NCI-H526 treated with DMSO at 0.1 percent for 48 hours (cell line): ENCODE measurements at places on chromosomes 2 and 18.

- DNase-seq: no peak
Measured at GRCh38 chr2:230226051-230226551, 565 bp downstream of the SP140 start.

- DNase-seq: no peak
Measured at GRCh38 chr18:74595431-74595830, 2.2 kb upstream of the ZNF407 start.

GRCh38 chr2:224378701-224379097 is 23.2 kb downstream of the FAM124B start:
- no peak for DNase-seq

DNA sequence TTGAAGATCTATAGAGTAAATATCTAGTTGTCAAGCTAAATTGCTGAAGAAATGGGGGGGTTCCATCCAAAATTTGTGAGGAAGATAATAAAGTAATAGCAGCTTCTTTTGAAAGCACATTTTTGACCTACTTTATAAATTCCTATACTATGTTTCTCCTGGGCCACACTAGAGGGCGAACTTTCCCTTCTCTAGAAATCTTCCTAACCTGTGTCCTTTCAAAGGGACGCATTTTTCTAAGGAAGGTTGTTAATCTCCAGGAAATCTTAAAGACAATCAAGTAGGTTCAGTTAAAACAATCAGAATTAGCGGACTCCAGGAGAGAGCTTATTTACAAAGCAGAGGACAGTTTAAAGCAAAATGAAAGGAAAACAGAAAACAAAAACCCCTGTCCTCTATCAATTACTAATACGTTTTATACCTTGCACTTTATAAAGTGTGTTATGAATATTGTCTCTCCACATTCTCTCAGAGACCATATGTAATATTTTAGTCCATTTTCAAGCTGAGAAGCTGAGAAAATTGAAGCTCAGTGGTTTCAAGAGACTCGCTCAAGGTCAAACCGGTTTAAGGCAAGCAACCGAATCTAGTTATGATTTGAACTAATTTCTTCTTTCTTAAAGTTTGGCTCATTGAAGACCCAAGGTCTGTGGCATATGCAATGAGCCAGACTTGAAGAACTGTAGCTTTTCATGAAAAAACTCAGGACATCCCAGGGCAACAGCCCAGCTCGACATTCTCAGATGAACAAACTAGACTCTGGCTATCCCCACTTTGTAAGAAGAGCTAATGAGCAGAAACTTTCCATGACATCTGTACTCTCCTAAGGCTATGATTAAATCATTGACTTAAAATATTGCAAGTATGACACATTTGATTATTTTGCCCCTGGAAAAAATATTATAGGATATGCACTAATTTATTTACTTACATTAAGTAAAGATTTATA is 273.6 kb downstream of the PAX3 start:
- DNase-seq: peak; percentile 11

DNA sequence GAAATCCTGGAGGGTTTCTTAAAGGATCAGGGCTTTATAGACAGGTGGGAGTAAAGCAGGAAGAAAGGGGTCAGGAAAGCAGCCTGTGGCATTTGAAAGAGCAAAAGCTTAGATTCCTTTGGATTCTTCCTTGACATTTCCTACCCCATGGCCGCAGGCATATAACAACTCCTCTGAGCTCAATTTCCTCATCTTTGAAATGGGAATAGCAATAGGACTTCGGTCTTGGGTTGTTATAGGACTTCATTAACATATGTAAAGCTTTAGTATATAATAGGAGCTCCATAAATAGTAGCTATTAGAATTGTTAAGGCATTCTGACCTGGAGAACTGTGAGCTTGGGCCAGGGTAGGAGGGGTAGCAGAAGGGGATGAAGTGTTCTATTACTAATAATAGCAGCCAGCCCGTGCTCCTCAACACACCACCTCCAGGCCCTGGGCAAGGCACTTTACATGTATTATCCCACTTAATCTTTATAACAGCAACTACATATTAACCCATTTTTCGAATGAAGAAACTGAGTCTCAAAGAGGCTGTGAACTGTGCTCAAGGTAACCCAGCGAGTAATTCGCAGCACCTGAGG is 10.6 kb downstream of the ZFP36L2 start:
- DNase-seq: no peak

DNA sequence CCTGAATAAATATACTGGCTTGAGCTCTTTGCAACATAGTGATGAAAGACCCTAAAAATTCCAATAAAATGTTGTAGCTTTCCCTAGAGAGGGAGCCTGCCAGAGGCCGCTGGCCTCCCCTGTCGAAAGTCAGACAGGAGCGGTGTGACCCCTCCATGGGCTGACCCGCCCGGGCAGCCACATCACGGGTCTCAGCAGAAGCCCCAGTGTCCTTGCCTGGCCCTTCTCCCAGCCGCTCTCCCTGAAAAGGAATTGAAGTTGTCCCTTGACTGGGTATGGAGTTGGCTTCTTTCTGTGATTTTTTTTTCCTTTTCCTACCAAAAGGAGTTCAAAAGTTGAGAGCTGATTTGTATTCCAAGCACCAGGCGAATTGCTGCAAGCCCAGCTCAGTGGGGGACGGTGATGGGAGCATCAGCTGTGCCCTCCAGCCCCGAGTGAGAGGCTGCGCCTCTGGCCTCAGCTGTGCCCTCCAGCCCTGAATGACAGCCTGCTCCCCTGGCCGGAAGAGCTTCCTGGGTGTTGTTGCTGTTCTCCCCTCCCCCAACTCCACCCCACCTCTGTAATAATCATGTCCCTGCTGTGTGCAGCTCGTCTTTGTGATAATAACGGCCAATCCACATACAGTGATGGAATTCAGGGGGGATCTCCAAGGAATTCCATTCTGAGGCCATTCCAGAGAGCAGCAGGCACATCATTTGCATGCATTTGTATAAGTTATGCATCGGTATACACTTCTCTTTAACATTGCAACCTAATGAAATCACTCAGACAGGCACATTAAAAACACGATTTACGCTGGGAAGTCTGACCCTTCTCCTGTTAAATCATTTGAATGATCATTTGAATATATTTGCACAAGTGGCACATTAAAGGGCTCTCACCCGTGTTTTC is 501.0 kb downstream of the EIPR1 start:
- peak; percentile 99 for DNase-seq

DNA sequence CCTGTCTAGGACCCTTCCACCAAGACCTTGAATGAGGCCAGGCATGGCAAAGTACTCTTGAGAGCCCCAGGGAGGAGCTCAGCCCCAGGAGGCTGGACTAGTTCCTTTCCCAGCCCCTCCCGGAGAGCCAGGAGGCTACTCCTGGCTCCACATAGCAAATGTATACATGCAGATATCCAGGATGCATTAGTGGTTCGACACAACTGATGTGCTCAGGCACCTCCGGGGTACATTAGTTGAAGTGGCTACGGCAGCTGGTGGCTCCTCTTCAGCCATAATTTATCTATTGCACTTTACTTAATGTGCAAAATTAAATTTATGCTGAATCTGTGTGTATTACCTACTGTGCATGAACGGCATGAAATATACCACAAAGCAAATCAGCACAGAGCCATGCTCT is 182.8 kb upstream of the MEIS1 start:
- no peak for DNase-seq

GRCh38 chr2:133867166-133867565 is 298.9 kb upstream of the NCKAP5 start:
- DNase-seq: peak; percentile 89

- peak; percentile 28 for DNase-seq
Measured at GRCh38 chr2:201781557-201782051, 871 bp upstream of the ALS2 start.

GRCh38 chr2:39597314-39597713 is 68.4 kb upstream of the TMEM178A start:
- no peak for DNase-seq
